ENCODE measurements at places on chromosomes 7 and 10.
A peak's percentile ranks its signal among the peaks of the same experiment; 100 is the strongest.

GRCh38 chr10:46223064-46223480 is 63.7 kb upstream of the ANTXRL start:
- DNase-seq: peak; percentile 57

DNA sequence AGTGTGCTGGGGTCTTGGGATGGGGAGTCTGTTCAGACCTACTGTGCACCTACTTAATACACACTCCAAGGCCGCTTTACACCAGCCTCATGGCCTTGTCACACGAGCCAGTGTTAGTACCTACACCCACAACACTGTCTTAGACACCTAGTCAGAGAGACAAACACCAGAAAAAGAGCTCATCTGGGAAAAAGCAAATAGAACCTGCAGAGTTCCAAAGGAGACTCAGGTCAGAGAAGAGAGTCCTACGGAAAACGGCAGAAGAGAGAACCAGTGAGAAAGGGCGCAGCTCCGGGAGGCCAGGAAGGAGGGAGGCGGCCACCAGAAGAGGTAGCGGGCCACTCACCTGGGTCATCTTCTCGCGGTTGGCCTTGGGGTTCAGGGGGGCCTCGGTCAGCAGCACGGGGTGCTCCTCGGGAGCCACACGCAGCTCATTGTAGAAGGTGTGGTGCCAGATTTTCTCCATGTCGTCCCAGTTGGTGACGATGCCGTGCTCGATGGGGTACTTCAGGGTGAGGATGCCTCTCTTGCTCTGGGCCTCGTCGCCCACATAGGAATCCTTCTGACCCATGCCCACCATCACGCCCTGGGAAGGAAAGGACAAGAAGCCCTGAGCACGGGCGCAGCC is 105.3 kb upstream of the TNRC18 start:
- DNase-seq: no peak

- no peak for DNase-seq
Observed at GRCh38 chr10:11594589-11595394, 16.7 kb downstream of the USP6NL start.

DNA sequence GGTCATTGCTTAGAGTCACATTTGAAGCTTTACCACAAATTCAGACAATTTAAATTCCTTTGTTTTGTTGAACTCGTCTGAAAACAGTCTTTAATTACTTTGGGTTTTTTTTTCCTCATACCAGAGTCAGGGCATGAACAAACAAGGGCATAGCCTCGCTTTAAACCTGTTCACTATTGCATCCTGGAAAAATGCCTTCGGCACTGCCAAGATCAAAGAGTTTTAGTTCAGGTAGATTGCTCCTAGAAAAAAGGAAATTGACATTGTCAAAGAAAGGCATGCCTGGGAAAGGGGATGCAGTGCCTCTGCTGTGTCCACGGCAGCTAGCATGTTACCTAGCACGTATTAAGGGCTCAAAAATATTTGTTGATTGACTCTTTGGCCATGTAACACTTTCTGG is 235.1 kb downstream of the ARHGAP21 start:
- no peak for DNase-seq

DNA sequence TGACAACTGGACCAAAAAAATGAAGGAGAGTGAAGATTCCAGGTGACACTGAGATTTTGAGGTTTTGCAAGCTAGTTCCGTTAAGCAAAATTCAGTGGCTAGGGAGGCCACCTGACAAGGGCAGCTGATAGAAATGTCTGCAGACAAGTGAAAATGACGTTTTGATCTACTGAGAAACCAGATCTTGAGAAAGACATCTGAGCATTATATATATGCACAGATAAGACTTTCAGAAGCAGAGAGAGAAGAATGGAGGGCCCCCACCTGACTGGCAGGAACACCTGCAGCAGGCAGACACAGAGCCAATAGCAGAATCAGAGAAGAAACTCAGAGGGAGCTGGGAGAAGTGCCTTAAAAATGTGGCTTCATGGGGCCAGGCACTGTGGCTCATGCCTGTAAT is 76.1 kb upstream of the LRGUK start:
- no peak for DNase-seq
